ENCODE measurements at places on chromosomes 2 and 18.

DNA sequence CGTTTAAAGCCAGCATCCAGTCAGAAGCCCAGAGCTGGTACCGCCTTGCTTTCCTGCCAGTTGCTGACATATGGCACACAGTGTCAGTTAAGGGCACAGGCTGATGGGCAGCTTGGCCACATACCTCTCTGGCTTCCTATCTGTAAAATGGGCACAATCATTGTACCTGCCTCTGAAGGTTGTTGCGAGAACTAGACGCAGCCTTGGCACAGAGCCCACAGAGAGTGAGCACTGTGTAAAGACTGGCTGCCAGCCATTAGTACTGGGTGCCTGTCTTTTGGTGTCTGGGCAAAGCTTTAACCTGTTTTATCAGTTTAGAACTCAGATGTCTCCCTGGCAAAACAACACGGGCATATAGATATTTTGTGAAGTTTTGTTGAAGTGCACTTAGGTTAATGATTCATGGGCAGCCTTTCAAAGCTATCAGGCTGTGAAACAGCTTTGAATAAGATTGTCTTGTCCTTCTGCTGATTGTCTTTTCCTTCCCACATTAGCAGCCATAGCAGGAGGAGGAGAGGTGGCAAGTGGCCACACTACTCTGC lies 269.5 kb downstream of the NEDD4L start:
- no peak for DNase-seq

GRCh38 chr2:212032032-212032431 lies 506.6 kb downstream of the ERBB4 start:
- DNase-seq = no peak

- DNase-seq = no peak
Measured at GRCh38 chr2:56227811-56228210, 44.0 kb downstream of the CCDC85A start.

DNA sequence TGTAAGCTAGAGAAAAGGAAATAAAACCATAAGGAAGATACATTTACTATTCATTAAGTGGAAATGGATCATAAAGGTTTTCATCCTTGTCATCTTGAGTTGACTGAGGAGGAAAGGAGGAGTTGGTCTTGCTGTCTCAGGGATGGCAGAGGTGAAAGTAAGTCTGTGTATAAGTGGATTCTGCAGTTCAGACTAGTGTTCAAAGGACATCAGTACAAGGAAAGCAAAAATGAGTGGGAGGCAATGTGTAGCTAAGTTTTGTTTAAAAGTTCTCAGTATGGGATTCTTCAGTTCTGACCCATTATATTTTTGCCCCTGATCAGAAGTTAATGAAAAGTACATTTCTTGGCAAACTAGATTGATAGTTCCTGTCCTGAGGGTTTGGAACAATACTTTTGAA lies 18.9 kb downstream of the SLC20A1 start:
- DNase-seq = no peak

DNA sequence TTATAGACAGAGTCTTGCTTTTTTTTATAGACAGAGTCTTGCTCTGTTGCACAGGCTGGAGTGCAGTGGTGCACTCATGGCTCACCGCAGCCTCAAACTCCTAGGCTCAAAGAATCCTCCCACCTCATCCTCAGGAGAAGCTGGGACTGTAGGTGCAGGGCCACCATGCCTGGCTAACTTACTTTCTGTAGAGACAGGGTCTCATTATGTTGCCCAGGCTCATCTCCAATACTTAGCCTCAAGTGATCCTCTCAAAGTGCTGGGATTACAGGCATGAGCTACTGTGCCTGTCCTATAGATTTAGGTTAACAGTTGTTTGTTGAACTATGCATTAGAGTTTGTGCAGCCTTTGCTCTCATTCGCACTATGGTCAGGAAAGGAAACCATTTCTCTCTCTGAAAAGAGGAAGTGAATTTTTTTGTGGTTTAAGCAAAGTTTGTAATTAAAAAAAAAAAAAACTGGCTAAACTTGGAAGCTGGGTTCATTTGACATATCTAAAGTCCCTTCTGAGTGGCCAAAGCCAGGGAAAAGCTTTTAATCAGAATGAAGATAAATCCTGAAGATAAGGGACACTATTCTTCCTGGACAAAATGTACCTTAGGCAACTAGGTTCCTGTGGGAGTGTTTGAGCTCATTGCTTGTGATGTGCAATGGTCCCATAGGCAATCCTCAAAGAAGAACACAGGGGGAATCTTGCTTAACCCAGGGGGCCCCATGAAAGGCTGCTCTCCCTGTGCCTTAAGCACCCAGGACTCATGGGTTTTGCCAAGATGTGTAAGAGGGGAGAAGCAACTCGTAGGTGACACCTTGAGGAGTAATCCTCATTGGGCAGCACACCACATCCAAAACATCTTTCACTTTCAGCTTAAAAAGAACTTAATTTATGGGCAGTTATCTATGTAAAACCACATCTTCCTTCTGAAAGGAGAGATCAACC lies 201.7 kb downstream of the MREG start:
- DNase-seq = peak; percentile 5

DNA sequence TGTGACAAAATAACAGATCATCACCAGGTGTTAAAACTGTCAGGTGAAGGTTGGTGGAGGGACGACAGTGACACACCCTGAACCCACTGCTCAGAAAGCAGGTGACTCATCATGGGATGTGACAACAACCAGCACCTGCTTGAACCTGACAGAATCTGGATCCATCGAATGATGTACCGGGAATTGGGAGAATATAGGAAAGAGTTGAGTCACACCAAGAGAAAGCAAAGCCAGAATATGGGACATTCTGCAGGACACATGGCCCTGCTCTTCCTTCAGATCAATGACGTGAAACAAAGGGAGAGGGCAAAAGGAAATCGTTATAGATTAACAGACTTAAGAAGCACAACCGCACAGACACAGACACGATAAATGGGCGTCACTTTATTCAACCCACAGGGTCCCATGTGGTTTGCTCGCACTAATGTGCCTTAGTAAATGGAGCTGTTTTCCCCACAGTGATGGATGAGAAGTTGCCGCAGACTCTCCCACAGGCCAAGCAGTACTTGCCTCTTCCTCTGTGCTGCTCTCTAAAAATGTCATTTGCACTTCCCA lies 100.1 kb downstream of the CRACDL start:
- DNase-seq = peak; percentile 71

GRCh38 chr2:207317378-207317984 lies 151.7 kb upstream of the KLF7 start:
- DNase-seq = no peak

DNA sequence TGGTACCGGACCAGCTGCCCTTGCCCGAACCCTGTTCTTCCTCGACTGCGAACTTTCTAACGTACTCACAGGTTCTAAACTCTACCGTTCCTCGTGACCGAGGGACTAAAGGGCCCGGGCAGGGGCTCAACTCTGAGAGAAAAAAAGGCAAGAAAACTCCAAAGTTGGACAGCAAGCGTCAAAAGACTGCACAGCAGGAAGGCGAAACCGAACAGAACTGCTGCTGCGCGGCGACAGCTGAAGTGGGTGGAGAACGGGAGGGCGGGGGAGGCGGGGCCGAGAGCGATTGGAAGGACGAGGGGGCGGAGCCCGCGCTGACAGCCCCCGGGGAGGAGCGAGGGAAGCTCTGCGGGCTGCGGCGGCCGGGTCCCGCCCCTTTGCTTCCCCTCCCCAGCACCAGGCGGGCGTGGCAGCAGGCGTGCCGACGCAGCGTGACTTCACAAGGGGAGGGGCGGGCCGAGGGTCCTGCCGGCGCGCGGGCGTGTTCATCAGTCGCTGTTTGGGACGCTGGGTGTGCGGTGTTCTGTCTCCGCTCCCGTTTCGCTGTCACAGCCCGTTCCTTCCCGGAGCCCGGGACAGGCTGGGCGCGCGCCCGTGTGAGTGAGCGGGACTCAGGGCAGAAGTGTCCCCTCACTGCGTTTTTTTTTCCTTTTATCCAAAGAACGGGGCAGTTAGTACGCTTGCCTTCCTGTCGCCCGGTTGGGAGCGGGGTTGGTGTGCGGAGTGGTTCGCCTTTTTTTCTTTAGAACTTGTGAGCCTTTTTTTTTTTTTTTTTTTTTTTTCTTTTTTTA lies at the start of gene NABP1:
TSS of gene NABP1 (plus strand) at position 491 of the 791 bp plus-strand sequence. CDS start 479 bp downstream, outside the sequence.
- DNase-seq = peak; percentile 99

DNA sequence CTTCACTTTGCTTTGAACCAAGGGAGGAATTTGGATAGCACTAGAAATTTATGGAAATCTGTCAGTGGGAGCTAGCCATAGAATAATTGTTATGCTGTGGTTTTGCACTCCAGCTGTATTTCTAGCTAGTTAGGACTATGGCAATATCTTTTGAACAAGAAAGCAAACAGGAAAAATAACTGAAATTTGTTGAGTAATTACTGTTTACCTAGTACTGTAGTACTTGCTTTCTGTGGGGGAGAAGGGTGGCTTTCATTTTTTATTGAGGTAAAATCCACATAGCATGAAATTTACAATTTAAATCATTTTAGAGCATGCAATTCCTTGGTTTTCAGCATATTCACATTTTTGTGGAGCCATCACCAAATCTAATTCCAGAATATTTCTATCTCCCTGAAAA lies 28.4 kb downstream of the MBD5 start:
- DNase-seq = no peak

GRCh38 chr2:25098056-25098455 lies 56.2 kb downstream of the EFR3B start:
- no peak for DNase-seq

- DNase-seq = no peak
Measured at GRCh38 chr2:20624156-20624883, 26.6 kb downstream of the HS1BP3 start.

GRCh38 chr2:28360718-28361293 lies 31.9 kb upstream of the FOSL2 start:
- DNase-seq = no peak

GRCh38 chr2:42249887-42250286 lies 80.7 kb downstream of the EML4 start:
- no peak for DNase-seq

- no peak for DNase-seq
Measured at GRCh38 chr2:145752091-145752806, 1232.3 kb upstream of the ZEB2 start.

DNA sequence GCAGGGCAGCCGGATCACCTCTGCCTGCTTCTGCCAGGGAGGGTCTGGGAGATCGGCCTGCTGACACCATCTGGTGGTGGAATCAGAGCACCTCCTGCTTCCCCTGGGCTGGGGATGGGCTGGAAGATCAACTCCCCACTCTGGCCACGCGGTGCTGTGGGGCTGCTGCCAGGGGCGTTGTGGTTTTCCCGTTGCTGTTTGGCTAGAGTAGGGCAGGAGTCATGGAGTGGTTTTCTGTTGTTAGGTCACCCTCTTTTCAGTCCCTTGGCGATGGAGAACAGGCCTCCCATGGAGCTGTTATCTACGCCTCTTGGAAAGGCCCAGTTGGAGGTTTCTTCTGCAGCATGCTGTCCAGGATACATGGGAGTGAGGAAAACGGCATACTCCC lies 15.2 kb downstream of the BCL2L11 start:
- no peak for DNase-seq

Measured in CD4-positive, alpha-beta T cell treated with Interleukin-12 subunit alpha and Interleukin-12 subunit beta, for 1 hour (primary cell).